ENCODE measurements at places on chromosomes 3 and 15.

DNA sequence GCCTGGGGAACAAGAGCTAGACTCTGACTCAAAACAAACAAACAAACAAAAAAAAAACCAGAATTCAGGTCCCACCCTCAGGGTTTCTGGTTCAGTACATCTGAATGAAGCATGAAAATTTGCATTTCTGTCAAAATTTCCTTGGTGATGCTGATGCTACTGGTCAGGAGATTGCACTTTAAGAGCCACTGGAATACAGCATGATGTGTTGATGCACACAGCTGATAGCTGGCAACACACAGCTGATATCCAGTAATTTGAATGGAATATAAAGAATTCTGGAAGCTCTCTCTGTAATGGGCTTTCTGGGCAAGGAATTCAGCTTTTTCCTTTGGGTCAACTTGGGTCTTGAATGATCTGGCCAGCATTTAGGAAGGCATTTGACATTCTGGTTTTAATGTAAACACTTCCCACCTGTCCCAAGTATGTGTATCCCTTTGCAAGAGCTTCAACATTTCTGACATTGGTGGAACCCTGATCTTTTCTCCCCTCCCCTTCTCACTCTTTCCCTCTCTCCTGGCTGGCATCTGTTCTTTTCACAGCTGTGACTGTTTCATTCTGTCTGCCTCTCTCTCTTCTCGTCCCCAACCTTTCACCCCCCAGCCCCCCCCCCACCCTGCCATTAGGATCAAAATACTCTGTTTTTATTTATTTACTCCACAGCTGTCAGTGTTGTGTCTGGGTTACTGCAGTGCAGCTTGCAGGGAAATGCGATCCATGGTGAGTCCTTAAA, 189.5 kb downstream of the TPRG1 start:
- DNase-seq = no peak

- DNase-seq = no peak
Observed at GRCh38 chr3:186381424-186382216, 19.6 kb upstream of the DGKG start.

- no peak for DNase-seq
Observed at GRCh38 chr15:66063147-66063546, 190.4 kb downstream of the MEGF11 start.

DNA sequence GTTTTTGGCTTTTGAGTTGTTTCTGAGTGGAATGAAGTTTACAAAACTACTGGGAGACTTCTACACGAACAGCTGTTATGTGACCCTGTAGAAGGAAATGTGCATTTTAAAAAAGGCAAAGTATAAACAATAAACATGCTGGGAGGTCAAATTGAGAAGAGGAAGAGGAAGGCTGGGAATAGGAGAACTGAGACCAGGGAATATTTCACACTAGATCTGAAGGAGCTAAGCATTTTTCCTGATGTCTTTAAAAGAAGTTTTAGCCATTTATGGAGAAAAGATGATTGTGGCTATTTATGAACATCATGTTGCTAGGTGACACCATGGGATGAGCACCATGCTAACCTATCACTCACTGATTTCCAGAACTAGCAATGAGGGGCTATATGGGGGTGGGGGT, 76.3 kb upstream of the FAM98B start:
- no peak for DNase-seq

DNA sequence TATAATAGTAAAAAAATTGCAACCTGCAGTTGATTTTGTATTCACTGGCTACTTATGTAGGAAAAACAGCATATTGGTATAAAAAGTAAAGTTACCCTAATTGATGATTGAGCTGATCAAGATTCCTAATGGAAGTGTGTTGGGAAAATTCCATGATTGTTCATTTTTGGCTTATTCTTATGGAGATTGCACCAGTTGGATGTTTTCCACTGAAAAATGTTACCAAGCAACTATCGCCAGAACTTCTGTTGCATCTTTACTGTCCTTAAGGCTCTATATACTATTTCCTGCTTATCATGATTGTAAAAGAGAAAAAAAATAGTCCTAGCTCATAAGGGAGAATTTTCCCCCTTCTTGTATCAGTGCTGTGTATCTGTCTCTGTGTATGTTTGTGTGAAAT, 48.6 kb downstream of the SLC25A26 start:
- DNase-seq = no peak

GRCh38 chr15:64452988-64453688, 7.2 kb upstream of the ZNF609 start:
- peak; percentile 49 for DNase-seq

DNA sequence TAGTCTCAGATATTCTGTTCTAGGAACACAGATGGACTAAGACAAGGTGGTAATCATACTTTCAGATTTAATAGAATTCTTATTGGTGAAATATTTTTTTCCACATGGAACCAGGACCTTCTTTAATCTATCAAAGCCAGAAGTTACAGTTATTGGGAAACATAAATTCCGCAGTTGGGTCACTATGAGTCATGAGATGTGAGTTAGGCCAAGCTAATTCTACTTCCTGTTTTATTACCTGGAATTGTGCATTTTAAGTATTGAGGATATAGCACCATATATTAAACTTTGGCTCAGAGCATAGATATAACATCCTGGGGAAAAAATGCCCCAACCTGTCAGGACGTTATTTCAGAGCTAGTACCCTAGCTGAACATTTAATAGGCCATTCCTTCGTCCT, 96.4 kb upstream of the P3H2 start:
- no peak for DNase-seq

- DNase-seq = no peak
Observed at GRCh38 chr3:116569611-116570010, 124.3 kb upstream of the LSAMP start.

DNA sequence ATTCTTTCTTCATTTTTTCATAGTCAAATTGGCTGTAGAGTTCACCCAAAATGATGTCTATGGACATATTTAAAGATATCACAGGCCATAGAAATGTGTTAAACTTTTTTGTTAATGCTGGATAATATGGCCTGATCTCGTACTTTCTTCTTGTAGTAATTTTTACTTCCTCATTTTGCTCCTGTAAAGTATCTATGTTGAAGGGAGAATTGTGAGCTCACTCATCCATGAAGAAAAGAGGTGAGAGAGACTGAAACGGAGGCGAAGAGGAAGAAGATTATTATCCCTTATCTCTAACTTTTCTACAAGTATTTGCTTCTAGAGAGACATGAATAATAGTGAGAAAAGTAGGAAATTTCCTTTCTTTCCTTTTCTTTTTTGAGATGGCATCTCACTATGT, 613.8 kb upstream of the TBL1XR1 start:
- no peak for DNase-seq

DNA sequence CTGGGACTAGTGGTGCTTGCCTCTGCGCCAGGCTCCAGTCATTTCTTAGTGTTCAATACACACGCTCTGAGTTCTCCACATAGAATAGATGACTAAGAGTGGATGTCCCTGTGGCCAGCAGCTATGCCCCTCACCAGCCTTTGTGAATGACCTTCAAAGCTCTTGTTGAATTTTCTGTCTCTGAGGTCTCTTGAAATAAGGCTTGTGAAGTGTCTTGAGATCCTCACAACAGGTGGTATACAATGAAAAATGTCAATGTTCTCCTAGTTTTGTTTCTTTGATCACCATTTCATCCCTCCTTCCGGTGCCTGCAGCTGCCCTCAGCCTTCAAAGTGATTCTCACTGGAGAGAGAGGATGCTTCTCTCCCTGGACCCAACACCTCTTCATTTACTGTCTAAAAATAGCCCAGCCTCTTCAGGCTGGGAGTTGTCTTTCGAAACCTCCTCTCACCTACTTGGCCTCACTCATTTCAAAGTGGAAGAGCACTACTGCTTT, 5.4 kb downstream of the MAPKBP1 start:
- no peak for DNase-seq
